ENCODE measurements at places on chromosomes 12 and 14.

DNA sequence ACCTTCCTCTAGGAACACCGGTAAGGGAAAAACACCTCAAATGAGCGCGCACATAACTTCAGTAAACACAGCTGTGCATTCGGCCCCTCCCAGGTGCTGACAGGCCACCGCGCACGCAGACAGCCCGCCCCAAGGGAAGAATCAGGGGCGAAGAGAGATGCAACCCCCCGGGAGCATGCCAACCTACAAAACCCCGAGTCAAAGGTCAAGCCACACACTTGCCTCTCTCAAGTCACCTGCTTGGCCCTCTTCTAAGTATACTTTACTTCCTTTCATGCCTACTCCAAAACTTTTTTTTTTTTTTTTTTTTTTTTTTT lies 2.3 kb upstream of the CYP46A1 start:
- no peak for DNase-seq

DNA sequence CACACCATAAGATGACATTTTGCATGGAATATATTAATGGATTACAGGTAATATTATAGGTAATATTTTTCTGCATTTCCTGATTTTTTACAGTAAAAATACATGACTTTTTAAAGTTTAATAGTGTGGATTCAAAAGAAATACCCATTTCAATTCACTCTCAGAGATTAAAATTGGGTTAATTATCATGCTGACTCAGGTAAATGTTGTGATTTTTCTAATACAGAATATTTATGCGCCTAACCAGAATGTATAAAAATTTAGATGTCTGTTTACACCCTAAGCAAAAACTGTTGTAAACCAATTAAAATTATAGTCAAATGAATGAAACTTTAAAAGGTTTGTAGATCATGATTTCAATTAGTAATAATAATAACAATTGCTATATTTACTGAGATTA lies 117.2 kb upstream of the FLRT2 start:
- no peak for DNase-seq

GRCh38 chr14:31360919-31361662 lies 59.3 kb downstream of the HEATR5A start:
- DNase-seq: no peak

- DNase-seq: no peak
These were observed 104.0 kb downstream of the PRMT8 start for GRCh38 chr12:3594966-3595365.

DNA sequence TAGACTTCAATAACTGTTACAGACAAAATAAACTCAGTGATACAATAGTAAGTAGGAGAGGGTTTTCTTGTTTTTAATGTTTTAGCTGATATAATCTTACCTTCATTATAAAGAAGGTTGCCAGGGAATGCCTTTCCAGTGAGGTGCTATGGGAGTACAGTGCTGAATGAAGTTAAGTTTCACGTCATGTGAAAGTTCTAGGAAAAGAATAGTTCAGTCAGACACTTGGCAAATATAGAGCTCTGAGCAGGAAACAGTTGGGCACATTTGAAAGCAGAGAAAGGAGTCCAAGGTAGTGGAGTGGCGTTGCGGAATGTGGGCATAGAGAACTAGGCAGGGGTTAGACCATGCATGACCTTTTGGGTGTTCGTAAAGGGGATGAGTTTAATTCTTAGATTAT lies 88.6 kb upstream of the DCN start:
- DNase-seq: no peak

DNA sequence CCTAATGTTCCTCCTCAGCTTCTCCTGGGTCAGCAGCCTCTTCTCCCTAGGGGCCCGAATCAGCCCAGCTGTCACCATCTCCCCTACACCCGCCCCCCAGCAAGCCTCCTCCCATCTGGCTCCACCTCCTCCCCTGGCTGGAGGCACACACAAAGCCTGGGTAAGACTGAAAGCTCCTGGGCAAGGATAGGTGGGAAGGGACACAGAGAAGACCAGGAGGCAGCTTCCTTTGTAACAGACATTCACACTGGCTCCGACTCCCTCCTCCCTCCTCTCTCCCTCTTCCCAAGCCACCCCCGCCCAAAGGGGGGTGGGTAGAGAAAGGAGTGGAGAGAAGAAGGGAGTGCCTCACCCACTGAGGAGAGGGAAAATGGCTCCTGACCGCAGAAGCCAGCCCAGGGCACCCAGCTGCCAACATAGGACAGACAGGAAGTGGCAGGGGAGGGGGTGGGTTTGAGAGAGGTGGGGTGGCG lies 4.0 kb downstream of the CHD4 start:
- no peak for DNase-seq

GRCh38 chr14:69090187-69090789 lies 62.6 kb downstream of the DCAF5 start:
- no peak for DNase-seq

Data from stimulated activated CD8-positive, alpha-beta memory T cell treated with anti-CD3 and anti-CD28 coated beads, Interleukin-7, amount 100 ng/mL, for 4 hours (primary cell).